ENCODE measurements at places on chromosomes 16 and 17.
A peak's percentile ranks its signal among the peaks of the same experiment; 100 is the strongest.

DNA sequence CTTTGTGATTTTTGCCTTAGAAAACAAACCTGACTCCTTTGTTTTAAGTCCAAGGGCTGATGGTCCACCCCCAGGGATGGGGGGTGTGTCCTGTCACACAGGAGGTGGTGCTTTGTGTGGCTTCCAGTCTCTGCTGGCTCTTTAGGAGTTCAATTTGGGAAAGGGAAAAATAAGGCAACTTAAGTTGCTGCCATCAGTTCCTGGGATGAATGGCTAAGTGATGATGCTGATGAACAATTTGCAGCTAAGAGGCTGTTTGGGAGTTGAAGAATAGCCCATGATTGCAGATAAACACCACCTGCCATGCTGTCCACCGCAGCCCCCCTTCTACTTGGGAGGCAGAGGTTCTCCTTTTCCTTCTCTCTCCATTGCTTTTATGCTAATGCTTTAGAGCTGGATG is 40.2 kb downstream of the ARL4D start:
- DNase-seq, result no peak

DNA sequence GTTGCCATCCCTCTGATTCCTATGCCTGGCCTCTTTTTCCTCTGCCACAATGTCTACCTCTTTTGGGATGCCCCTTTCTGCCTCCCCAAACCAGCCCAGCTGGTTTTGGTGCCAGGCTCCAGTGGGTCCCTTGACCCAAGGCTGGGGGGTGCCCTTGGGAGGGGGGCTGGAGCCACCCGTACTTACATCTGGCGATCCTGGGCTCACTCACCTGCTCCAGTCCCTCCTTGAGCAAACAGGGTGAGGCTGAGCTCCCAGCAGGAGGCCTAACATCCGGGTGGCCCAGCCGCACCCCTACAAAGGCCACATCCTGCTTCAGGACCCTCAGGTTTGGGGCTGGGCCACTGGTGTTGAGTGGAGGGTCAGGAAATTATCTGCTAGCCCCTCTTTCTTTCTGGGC is 1.2 kb downstream of the ERN2 start:
- no peak for DNase-seq

DNA sequence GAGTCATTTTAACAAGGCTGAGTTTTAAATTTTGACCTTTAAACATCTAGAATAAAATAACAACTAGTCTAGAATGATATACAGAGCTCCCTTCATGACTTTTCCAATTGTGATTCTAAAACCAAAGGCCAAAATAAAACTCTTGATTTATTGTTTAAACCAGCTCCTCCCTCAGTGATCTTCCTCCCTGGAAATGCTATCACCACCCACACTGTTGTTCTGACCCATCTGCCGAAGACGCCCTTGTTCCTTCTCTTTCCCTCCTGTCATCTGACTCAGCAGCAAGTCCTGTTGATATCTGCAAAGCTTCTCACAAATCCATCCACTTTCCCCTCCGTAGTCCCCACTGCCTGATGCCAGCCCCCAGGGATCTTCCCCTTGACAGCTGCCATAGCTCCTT is 231.6 kb upstream of the DYNLRB2 start:
- DNase-seq, result no peak

DNA sequence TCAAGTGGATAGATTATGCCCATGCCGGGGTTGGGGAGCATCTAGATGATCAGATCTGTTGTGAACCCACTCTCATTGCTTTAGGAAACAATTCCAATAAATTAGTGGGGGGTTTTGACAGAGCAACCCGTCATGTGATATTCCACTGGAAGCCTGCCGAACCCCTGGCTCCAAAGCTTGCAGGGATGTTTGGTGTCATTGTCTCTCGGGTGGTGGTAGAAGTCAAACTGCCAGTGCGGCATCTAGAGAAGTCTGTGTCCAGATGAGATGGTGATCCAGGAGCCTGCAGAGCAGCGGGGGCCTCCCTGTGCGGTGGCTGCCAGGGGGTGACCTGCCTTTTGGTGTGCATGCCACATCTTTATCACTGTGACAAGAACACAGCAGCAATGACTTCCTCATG is 91.7 kb downstream of the SHISA6 start:
- no peak for DNase-seq

GRCh38 chr17:17495536-17496188 is 533 bp downstream of the RASD1 start:
- DNase-seq, result peak; percentile 10

GRCh38 chr16:1538804-1539520 is 5.5 kb downstream of the TMEM204 start:
- DNase-seq, result peak; percentile 28

- no peak for DNase-seq
These were observed 289.1 kb downstream of the CA10 start for GRCh38 chr17:51869387-51869786.

- no peak for DNase-seq
These were observed 335 bp downstream of the NECAB2 start for GRCh38 chr16:83968306-83968851.

DNA sequence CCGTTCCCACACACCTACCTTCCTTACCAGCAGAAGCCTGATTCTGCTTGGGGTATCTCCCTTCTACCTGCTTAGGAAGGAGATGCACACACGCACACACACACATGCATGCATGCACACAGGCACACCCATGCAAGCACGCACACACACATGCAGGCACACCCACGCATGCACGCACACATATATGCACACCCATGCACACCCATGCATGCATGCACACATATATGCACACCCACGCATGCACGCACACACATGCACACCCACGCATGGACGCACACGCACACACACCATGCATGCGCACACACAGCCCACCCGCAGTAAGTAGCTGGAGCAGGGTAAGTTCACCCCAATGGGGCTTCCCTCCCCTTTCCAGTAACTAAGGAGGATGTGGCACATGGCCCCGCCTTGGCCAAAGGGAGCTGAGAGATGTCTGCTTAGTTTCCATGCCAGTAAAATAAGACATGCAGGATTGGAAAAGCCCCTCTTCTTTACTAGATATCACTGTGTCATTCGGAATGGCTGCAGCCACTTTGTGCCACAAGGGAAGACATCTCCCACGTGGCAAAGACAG is 33.7 kb downstream of the ADCY9 start:
- DNase-seq, result no peak

DNA sequence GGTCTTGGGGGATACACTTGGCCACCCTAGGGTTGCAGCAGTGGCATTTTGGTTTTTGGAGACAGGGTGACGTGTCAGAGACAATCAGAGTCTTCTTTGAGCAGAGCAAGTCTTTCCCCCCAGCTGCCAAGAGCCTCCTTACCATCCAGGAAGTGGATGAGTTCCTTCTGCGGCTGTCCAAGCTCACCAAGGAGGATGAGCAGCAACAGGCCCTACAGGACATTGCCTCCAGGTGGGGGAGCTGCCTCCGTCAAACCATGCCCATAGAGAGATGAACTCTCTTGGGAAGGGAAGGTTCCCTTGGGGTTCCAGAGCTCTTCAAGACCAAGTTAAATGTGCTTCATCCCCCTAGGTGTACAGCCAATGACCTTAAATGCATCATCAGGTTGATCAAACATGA is 11.3 kb downstream of the LIG3 start:
- DNase-seq, result no peak

GRCh38 chr17:18262641-18263040 is 2.2 kb downstream of the MIEF2 start:
- no peak for DNase-seq

DNA sequence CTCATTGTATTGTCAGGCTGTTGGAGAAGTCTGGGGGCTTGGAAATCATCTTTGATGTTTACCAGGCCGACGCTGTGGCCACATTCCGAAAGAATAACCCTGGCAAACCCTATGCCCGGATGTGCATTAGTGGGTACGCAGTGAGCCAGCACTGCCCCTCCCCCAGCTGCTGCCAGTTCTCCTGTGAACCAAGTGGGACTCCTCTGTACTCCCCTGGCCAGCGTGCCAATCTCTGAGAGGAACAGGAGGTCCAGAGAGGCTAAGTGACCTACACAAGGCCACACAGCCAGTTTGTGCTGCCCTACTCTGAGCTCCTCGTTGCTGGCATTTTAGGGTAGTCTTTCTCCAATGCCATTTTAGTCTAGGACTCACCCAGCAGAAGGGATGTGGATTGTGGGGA is 1.9 kb upstream of the LLGL2 start:
- no peak for DNase-seq

- DNase-seq, result no peak
These were observed 4.3 kb downstream of the SLC5A2 start for GRCh38 chr16:31487071-31487719.

DNA sequence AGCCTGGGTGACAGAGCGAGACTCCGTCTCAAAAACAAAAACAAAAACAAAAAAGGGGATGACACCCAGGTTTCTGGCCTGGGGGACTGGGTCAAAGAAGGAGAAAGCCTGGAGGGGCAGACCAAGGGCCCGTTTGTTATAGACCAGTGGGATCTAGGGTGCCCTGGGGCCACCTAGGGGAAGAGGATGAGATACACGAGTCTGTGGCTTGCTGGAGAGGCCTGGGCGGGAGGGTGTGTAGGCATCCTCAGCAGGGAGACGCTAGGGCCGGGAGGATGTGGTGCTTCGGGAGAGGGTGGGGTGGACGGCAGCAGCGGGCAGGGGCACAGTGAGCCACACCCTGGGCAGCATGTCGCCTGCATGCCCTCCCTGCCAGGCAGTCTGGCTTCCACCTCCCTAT is 17.1 kb upstream of the CRK start:
- DNase-seq, result no peak

- no peak for DNase-seq
These were observed 14.2 kb downstream of the LGALS3BP start for GRCh38 chr17:78965491-78965924.

- DNase-seq, result no peak
These were observed 34.2 kb downstream of the ITGAE start for GRCh38 chr17:3766779-3767178.

GRCh38 chr17:70989280-70989679 is 819.9 kb downstream of the KCNJ2 start:
- DNase-seq, result no peak

- no peak for DNase-seq
These were observed 383.4 kb downstream of the CDH11 start for GRCh38 chr16:64738321-64738960.

DNA sequence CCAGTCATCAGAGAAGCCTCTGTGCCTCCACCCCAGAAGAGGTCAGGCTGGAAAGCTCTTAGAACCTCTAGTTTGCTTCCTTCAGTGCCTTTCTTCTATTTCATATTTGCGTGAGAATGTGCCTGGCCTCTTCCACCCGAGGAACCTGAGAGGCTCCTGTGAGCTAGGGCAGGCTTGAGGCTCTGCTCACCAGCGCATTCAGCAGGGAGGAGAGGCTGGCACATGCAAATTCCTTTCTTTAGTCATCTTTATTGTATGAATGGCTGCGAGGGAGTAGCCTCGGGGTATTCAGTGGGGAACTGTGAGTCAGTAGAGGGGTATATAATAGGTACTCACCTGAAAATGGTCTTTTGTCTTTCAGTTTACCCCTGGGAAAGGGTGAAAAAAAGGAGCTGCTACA is 268.3 kb downstream of the ABCC12 start:
- no peak for DNase-seq

DNA sequence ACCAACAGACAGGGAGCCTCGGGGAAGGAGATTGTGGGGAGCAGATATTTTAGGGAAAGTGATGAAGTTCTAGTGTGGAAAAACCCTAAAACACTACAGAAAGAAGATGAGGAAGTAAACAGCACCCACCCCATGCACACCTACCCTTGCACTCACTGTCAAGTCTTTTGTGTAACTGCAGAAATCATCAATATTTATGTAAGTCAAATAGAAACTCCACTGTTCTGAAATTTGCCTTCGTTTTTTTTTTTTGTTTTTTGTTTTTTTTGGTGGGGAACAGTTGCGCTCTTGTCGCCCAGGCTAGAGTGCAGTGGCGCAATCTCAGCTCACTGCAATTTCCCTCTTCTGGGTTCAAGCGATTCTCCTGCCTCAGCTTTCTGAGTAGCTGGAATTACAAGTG is 273.4 kb downstream of the CPPED1 start:
- DNase-seq, result no peak

DNA sequence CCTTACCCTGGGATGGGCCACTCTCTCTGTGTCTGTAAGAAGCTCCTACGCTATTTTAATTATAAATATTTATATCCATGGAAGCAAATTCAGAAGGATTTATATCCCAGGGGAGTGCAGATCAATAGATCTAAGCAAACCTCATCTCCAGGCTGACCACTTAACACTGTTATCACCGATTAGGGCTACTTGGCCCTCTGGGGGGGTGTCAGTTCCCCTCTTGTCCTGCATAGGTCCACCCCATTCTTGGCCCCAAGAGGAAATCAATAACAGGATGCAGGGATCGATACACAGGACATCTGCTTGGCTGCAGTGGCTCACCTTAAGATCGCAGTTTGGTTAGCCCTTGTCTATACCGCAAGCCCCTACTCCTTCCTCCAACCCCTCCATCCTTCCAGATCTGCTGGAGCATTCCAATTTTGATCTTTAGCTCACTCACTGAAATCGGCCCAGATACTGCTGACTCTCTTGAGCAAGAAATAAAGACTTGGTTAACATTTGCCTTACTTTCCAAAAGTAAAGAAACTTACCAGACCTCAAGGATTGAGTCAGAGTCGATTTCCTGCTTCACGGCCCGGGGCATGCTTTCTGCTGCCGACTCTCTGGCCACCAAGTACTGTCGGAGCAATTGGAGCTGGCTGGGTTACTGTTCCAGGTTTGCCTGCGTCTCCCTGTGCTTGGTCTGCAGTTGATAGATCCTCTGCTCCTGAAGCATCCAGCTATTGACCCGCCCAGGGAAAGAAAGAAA is 112.3 kb upstream of the PMFBP1 start:
- DNase-seq, result no peak

- DNase-seq, result peak; percentile 88
These were observed 13.8 kb downstream of the RIPOR1 start for GRCh38 chr16:67542464-67542863.

GRCh38 chr17:76141212-76142038 is at the start of gene FOXJ1:
FOXJ1 (minus strand) TSS chr17:76141245; CDS start chr17:76140395, 850 bp downstream.
- peak; percentile 95 for DNase-seq

GRCh38 chr17:32256012-32256700 is 9.5 kb upstream of the RHBDL3 start:
- DNase-seq, result no peak

DNA sequence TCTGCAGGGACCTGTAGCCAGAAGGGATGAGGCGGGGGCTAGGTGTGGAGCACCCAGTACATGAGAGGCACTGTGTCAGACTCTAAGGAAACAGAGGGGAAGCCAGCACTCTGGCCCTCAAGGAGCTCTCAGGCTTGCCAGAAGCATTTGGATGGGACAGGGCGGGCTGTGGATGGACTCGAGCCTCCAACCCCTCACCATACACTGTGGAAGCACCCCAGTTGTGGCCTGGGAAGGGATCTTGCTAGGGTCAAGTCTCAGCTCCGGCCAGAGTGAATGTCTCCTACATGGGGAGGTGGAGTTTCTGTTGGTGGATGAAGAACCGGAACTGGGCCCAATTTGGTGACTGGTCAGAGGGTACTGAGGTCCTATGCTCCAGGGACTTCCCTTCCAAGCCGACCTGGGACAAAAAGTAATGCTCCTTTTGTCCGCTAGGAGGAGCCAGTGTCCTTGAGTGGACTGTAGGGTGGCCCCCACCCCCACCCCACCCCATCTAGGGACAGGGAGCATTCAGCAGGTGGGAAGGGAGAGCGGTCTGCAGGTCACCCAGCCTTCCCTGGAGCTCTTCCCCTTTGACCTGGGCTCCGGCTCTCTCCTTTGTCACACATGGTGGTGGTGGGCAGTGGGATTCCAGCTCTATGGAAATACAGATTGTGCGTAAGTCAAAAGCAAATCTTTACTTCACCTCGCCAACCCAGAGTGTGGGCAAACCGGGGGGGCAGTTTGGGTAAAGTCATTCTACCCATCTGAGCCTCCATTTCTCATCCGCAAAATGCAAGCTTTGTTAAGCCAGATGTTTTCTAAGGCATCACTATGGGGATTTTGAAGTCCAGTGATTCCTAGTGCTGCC is 20.4 kb upstream of the PHB1 start:
- peak; percentile 51 for DNase-seq

GRCh38 chr17:42917236-42917603 is 16.6 kb downstream of the G6PC1 start:
- no peak for DNase-seq
